ENCODE measurements at places on chromosomes 6 and 20.

DNA sequence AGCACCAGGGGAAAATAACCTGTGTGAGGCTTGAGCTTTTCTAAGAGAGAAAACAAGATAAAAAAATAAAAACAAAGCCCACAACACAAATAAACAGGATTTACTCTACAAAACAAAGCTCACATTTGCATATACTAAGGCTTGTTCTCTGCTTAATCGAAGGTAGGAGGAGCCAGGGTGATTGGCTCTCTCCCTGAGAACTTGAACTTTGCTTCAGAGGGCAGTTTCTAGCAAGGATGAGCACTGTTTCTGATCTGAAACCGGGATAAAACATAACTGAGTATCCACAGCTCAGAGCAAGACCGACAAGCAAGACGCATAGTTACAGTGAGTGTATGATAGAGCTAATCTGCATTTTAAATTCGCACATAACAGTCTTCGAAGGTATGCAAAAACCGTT lies 200.6 kb downstream of the PRKN start:
- DNase-seq: no peak

DNA sequence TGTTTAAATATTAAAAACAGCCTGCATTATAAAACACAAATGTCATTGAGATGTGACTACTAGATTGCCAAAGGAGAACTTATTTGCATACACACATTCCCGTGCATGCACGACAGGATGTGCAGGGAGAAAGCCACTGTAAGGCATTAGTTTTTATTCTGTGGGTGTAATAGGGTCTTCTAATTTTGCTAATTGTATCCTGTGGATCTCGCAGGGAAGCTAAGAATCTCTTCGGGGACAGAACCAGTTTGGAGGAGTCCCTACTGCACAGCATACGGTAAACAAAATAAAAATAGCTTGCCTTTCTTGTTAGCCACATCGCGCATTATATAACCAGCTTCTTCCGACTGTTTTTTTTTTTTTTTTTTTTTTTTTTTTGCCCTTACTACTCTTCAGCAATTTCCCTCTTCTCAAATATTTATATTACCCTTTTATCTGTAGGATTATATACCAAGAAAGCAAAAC lies 2.0 kb downstream of the ATXN1 start:
- DNase-seq: no peak

DNA sequence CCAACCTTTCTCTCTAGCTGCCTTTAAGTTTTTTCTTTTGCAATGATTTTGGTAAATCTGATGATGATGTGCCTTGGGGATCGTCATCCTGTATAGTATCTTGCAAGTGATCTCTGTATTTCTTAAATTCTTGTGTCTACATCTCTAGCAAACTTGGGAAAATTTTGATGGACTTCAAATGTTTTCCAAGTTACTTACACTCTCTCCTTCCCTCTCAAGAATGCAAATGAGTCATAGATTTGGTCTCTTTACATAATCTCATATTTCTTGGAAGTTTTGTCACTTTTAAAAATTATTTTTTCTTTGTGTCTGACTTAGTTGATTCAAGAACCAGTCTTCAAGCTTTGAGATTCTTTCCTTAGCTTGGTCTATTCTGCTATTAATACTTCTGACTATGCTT lies 176.4 kb downstream of the TBC1D32 start:
- DNase-seq: no peak

DNA sequence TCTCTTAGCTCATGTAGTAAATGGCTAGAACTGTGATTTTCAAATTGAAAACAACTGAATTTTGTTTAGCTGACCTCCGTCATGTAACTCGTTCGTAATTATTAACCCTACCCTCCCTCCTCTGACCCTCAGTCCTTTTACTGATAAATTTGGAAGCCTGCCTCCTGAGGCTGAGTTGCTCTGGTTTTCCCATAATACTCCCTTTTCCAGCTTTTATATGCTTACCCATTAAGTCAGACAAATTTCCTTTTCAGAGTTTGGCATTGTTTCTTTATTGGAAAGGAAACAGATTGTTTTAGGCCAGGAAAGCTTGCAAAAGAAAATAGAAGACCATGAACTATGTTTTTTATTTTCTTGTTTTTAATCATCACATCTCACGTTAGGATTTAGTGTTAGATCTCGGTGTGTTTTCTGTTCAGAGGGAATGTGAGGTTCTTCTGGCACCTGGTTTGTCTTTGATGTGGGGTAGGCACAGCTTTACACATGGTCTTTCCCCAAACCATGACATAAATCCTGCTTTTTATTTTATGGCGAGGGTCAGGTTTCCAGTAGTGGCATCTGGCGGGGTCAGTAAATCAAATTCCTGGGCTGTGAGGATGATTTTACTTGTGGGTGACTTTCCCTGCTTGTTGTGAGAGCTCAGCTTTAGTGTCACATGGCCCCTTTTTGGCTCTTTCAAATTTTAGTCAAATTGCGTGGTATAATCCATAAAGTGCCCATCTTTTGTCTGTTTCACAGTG lies 24.5 kb downstream of the PLCB4 start:
- DNase-seq: no peak

DNA sequence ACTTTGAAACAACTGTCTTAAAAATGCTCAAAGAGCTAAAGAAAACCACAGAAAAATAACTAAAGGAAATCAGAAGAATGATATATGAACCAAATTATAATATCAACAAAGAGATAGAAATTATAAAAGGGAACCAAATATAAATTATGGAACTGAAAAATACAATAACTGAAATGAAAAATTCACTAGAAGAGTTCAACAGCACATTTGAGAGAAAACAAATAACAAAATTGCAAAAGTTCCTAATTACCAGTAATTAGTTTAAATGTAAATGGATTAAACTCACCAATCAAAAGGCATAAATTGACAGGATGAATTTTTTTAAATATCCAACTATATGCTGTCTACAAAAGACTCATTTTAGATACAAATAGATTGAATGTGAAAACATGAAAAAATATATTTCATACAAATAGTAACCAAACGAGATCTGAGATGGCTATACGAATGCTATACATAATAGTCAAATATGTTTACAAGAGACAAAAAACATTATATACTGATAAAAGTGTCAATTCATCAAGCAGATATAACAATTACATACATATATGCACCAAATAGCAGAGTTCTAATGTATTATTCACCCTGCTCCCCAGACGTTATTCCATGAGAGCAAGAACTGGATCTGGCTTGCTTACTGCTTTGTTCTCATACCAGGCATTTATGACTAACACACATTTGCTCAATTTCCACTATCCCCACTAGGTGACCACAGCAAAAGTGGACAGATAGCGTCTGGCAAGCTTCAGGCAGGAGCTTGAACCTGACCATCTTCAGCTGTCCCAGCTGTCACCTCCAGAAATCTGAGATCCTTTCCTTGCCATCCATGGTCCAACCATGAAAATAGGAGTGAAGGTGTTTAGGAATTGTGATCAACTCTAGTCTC lies 72.4 kb upstream of the SIRPA start:
- DNase-seq: no peak

DNA sequence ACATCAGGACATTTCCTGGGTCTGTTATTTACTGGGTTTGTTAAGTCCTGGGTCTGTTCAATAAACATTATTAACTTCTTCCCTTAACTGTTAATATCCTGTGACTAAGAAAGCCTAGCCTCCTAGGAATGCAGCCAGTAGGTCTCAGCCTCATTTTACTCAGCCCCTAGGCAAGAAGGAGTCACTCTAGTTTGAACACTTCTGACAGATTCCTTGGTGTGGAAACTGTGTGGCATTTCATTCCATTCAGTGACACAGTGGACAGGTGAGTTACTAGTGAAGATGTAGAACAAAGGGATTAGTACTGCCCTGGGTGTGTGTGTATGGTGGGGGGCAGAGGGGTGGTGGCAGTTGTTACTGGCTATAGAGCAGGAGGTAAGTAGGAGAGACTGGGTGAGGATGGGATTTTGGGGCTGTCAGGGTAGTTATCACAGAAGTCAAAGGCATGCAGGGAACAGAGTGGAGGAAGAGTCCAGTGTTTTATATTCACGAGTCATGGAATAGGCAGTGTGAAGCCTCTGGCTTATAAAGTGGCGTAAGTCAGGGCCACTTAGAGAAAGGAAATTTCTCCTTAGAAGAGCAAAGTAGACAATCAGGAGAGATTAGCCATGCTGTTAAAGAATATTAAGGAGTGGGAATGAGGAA lies 28.4 kb downstream of the RNF182 start:
- no peak for DNase-seq

DNA sequence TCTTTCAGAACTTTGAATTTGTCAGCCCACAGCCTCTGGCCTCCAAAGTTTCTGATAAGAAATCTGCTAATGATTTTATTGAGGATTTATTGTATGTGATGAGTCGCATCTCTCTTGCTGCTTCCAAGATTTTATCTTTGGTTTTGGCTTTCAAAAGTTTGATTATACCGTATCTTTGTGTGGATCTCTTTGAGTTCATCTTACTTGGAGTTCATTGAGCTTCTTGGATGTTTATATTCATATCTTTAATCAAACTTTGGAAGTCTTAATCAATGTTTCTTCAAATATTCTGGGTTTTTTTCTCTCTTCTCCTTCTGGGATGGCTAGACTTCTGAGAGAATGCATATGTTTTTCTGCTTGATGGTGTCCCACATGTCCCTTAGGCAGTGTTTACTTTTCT lies 3.3 kb upstream of the ASIP start:
- DNase-seq: no peak

- DNase-seq: no peak
These were observed 628.0 kb downstream of the KIF16B start for GRCh38 chr20:15945289-15945688.

DNA sequence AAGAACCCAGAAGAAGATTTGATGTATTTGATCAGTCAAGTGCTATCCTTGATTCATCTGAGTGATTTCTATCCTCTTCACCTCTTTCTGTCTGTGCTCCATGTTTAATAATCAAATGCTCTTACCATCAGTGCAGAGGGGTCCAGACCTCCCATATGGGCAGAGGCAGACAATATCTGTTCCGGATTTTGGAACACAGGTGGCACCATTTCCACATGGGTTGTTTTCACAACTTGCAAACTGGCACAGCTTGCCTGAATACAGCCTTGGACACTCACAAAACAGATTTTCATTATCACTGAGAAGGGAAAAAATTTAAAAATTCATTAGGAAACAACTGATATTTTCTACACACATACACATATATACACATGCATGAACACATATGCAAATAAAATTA lies 228.5 kb downstream of the PHF3 start:
- DNase-seq: no peak

- no peak for DNase-seq
These were observed 26.0 kb downstream of the RBM38 start for GRCh38 chr20:57417051-57417689.

Data from activated effector memory CD4-positive, alpha-beta T cell treated with anti-CD3 and anti-CD28 coated beads, Interleukin-2, amount 50 U/mL, for 16 hours (primary cell).